ENCODE measurements at places on chromosomes 2 and 18.

- H3K27ac ChIP-seq: no peak overlapping the region
- no peak for DNase-seq
- H3K36me3 ChIP-seq: no peaks in the 10 kb centered on the region
- peaks cover 18% of the 10 kb centered on the region for H3K4me1 ChIP-seq
- H3K27me3 ChIP-seq: no peaks in the 10 kb centered on the region
Observed at GRCh38 chr2:190678444-190679162, 29.7 kb downstream of the NAB1 start.

DNA sequence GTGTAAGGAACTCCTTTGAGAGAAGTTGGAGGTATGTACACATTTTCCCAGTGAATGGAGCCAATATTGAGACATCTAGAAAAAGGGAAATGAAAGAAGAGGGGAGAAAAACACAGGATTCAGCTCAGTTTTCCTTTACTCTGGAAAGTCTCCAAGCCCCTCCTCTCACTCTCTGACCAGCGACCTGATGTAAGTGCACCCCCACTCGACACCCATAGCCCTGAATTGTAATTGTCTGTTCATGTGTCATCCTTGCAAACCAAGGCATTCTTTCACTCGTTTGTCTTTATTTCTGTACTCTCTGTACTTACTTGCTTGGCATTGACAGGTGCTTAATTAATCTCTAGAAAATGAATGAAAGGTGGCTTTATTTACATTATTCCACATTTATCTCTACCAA lies 55.7 kb upstream of the CTAGE1 start:
- H3K4me1 ChIP-seq: no peaks in the 10 kb centered on the region
- no peak overlapping the region for H3K4me3 ChIP-seq
- no peaks in the 10 kb centered on the region for H3K27me3 ChIP-seq
- no peak overlapping the region for H3K27ac ChIP-seq
- DNase-seq: no peak

DNA sequence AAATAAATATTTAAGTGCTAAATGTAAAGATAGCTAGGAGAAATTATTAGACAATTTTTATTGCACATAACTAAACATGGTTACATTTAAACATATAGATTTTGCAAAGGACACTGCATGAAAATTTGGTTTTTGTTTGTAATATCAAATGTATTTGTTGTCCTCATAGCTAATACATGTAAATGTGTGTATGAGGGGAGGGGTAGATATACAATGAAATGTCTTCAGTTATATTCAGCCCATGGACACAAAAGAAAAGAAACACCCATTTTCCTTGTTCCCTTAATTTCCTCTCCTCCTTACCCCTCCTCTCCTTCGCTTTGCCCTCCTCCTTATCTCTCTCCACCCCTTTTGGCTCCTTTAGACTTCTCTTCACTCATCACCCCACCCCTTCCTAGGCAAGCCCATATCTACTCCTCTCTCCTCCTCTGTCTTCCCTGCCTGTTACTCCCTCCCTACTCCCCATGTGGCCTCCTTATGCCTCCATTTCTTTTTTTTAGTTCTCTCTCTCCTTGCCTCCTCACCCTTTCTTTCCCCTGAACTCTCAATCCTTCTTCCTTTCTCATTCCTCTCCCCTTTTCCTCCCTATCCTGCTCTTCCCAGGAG lies 1.4 kb downstream of the COL3A1 start:
- no peaks in the 10 kb centered on the region for H3K4me1 ChIP-seq
- no peak overlapping the region for H3K27ac ChIP-seq
- H3K36me3 ChIP-seq: no peaks in the 10 kb centered on the region
- H3K4me3 ChIP-seq: no peak overlapping the region
- no peak for DNase-seq

DNA sequence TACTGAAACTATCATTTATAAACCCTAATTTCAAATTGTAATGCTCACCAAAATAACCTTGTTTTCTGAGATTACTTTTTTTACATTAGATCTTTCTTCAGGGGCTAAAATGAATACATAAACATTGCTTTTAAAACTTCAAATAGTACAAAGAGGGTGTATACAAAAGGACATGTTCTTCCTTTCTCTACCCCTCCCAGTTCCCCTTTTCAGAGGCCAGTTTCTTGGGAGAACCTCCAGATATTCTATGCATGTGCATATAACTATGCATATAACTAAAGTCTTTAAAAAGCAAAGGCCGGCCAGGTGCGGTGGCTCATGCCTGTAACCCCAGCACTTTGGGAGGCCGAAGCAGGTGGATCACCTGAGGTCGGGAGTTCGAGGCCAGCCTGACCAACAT lies 10.6 kb upstream of the FAM117B start:
- DNase-seq: no peak
- H3K27me3 ChIP-seq: no peaks in the 10 kb centered on the region
- H3K4me1 ChIP-seq: no peaks in the 10 kb centered on the region
- no peaks in the 10 kb centered on the region for H3K36me3 ChIP-seq
- no peak overlapping the region for H3K4me3 ChIP-seq

GRCh38 chr2:85741211-85741832 lies 12.5 kb upstream of the ATOH8 start:
- H3K4me3 ChIP-seq: no peak overlapping the region
- H3K4me1 ChIP-seq: no peaks in the 10 kb centered on the region
- H3K27me3 ChIP-seq: no peaks in the 10 kb centered on the region

- no peak overlapping the region for H3K4me3 ChIP-seq
- no peak overlapping the region for H3K27ac ChIP-seq
- peaks cover 4% of the 10 kb centered on the region for H3K36me3 ChIP-seq
- no peaks in the 10 kb centered on the region for H3K27me3 ChIP-seq
Observed at GRCh38 chr2:10675131-10675530, 14.6 kb downstream of the NOL10 start.

GRCh38 chr2:132676999-132677398 lies 7.0 kb upstream of the LYPD1 start:
- DNase-seq: peak; percentile 21
- H3K4me3 ChIP-seq: no peak overlapping the region
- H3K36me3 ChIP-seq: no peaks in the 10 kb centered on the region
- H3K4me1 ChIP-seq: no peaks in the 10 kb centered on the region

DNA sequence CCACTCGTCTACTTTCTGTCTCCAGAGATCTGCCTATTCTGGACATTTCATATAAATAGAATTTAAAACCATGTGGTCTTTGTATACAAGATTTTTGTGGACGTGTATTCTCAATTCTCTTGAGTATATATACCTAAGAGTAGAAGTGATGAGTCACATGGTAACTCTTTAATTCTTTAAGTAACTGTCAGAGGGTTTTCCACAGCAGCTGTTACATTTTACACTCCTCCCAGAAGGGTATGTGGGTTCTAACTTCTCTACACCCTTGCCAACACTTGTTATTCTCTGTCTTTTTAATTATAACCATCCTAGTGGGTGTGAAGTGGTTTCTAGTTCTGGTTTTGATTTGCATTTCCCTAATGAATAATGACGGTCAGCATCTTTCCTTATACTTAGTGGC lies 70.9 kb downstream of the MAP3K20 start:
- no peak overlapping the region for H3K27ac ChIP-seq
- DNase-seq: no peak
- no peak overlapping the region for H3K4me3 ChIP-seq
- no peaks in the 10 kb centered on the region for H3K27me3 ChIP-seq

GRCh38 chr2:19176977-19177376 lies 181.4 kb downstream of the OSR1 start:
- no peak overlapping the region for H3K4me3 ChIP-seq
- no peaks in the 10 kb centered on the region for H3K36me3 ChIP-seq
- H3K27me3 ChIP-seq: no peaks in the 10 kb centered on the region
- H3K27ac ChIP-seq: no peak overlapping the region

DNA sequence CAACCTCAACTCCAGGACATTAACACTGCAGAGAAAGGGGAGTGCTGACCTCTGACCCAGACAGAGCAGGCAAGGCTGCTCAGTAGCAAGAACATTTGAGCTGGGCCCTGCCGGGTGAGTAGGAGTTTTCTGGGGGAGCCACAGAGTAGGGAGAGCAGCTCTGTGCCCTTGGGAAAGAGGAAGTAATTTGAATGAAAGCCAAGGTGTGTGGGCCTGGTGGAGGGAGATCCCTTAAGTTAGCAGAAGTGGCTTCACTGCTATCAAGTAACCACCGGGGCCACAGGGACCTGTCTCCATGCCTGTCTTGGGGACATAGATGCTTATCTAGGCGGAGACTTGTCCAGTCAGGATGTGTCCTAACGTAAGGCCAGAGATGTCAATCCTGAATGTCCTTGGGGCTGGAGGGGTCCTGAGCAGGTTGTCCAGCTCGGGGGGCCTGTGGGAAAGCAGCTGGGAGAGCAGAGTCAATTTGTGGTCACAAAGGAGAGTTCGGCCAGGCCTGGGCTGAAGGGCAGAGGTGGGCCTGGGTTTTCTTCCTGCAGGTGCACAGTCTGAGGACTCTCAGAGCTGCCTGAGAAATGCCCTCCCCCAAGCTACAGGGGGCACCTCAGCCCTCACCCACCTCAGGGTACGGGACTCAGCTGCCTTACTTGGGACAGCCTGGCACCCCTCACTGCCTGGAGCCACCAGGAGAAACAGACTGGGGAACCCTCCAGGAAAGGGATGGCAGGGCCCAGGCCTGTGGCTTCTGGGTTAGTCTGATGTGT lies 15.0 kb upstream of the OTOF start:
- DNase-seq: no peak
- H3K4me3 ChIP-seq: no peak overlapping the region
- no peaks in the 10 kb centered on the region for H3K36me3 ChIP-seq
- peaks cover 28% of the 10 kb centered on the region for H3K27me3 ChIP-seq

- H3K36me3 ChIP-seq: no peaks in the 10 kb centered on the region
- peak; percentile 46 for DNase-seq
- H3K4me3 ChIP-seq: peak overlapping the region; percentile 51
- H3K4me1 ChIP-seq: no peaks in the 10 kb centered on the region
- H3K27me3 ChIP-seq: no peaks in the 10 kb centered on the region
Observed at GRCh38 chr18:76364282-76365259, 130.5 kb downstream of the ZNF516 start.

DNA sequence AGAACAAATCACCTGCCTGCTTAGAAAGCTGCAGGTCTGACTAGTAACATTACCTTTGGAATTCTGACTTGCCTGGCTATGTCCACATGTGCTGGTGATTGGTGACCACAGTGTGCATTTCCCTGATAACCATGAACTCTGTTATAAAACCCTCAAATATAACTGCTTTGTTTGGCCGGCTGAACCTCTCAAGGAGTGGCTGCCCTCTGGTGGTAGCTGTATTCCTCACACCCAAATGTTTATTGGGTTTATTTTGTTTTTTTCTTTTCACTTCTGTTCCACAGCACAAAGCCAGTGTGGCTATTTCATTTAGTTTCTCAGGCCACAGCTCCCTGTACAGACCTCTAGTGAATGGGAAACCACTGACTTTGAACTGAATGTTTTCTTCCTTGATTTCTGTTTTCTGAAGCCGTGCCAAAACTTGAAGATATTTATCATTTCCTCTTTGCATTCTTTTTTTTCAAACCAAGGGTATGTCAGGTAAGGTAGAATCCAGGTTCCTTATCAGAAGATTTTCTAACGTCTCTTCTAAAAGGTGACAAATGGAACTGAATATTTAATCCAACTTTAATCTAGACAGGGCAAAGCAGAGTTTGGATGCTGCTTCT lies 549.0 kb upstream of the VRK2 start:
- H3K4me1 ChIP-seq: no peaks in the 10 kb centered on the region
- no peaks in the 10 kb centered on the region for H3K27me3 ChIP-seq
- H3K27ac ChIP-seq: no peak overlapping the region
- peak; percentile 57 for DNase-seq
- H3K36me3 ChIP-seq: no peaks in the 10 kb centered on the region

DNA sequence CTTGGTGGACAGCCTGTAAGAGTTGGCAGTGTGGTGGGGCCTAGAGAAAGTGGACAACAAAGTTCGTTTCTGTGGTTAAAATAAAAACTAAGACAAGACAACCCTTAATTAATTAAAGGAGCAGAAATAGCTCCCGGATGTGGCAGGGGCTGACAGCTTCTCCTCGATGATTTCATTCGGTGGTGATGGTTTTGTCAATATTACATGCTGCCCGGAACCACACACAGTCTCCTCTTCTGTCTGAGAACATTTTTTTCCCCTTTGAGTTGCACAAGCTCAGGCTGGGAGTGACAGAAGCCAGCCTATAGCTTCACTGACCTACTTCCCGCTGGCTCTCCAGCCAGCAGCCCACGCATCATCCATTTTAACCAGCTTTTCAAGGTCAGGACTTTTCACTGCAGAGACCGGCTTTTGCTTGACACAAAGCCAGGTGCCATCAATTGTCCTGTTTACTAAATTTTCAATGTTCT lies 378.8 kb downstream of the SLC4A3 start:
- no peaks in the 10 kb centered on the region for H3K36me3 ChIP-seq
- H3K4me1 ChIP-seq: no peaks in the 10 kb centered on the region
- DNase-seq: no peak
- no peak overlapping the region for H3K4me3 ChIP-seq
- H3K27ac ChIP-seq: no peak overlapping the region

- no peaks in the 10 kb centered on the region for H3K4me1 ChIP-seq
- H3K4me3 ChIP-seq: no peak overlapping the region
- H3K27me3 ChIP-seq: no peaks in the 10 kb centered on the region
- no peaks in the 10 kb centered on the region for H3K36me3 ChIP-seq
- DNase-seq: no peak
Observed at GRCh38 chr2:18398833-18399232, 161.6 kb downstream of the RDH14 start.

GRCh38 chr2:186917866-186918265 lies 68.9 kb upstream of the ZSWIM2 start:
- H3K27me3 ChIP-seq: no peaks in the 10 kb centered on the region
- H3K4me3 ChIP-seq: no peak overlapping the region
- H3K27ac ChIP-seq: no peak overlapping the region
- no peaks in the 10 kb centered on the region for H3K36me3 ChIP-seq

- no peak overlapping the region for H3K4me3 ChIP-seq
- no peaks in the 10 kb centered on the region for H3K36me3 ChIP-seq
- H3K27me3 ChIP-seq: no peaks in the 10 kb centered on the region
- no peak overlapping the region for H3K27ac ChIP-seq
- H3K4me1 ChIP-seq: no peaks in the 10 kb centered on the region
- DNase-seq: no peak
Observed at GRCh38 chr2:177355874-177356273, 36.7 kb upstream of the AGPS start.

DNA sequence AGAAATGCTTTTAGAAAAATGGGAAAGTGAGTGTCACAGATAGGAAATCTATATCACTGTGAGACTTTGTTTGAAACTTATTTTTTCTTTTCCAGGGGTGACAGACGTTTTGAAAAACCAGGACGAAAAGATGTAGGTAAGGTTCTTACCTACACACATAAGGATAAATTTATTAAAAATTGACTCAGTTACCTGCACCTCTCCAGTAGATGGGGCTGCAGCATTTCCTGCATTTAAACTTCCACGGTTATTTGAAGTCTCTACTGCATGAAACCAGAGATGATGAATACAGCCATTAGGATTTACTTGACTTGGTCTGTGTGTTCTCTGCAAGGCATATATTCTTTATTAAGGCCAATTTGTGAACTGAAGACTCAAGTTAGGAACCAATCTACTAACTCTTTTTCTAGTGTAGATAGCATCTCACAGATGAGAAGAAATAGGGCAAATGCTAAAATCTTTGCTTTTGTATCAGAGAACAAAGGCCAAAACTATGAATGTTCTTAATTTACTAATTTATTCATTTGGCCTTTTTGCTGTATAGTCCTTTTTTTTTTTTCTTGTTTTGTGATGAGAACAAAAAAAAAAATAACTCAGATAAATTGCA lies 15.0 kb downstream of the KCNJ13 start:
- no peak overlapping the region for H3K27ac ChIP-seq
- peaks cover 10% of the 10 kb centered on the region for H3K4me1 ChIP-seq
- no peak overlapping the region for H3K4me3 ChIP-seq
- no peaks in the 10 kb centered on the region for H3K27me3 ChIP-seq

GRCh38 chr2:15718103-15718943 lies 126.7 kb downstream of the DDX1 start:
- no peak overlapping the region for H3K4me3 ChIP-seq
- no peaks in the 10 kb centered on the region for H3K4me1 ChIP-seq
- H3K36me3 ChIP-seq: no peaks in the 10 kb centered on the region
- H3K27me3 ChIP-seq: no peaks in the 10 kb centered on the region

All from MM.1S (cell line).